ENCODE measurements at places on chromosomes 5 and 9.

DNA sequence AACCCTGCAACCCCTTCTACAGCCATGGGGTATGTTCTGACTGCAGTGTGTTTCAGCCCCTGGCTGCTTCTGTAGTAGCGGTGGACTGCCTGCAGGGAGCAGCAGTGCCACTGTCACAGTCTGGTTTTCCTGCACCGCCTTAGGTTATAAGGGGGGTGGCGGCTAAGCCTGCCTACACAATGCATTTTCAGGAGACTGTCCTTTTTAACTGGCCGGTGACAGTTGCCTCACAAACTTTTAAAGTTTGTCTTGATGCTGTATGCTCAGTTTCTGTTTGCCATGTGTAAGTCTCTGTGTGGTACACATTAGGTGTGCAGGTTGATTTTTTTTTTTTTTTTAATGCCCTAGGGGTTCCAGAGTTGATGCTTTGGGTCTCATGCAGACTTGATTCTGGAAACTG lies 53.0 kb downstream of the NUP214 start:
- peak; percentile 80 for DNase-seq

- no peak for DNase-seq
Observed at GRCh38 chr9:131545003-131545785, at the start of gene PRRT1B. Gene PRRT1B, plus strand, starts transcription at chr9:131545523. Its CDS starts 93 bp downstream, at chr9:131545616.

GRCh38 chr9:99054581-99054980 lies 50.3 kb upstream of the TGFBR1 start:
- DNase-seq: no peak

- no peak for DNase-seq
Observed at GRCh38 chr5:50646591-50646990, 19.8 kb upstream of the PARP8 start.

DNA sequence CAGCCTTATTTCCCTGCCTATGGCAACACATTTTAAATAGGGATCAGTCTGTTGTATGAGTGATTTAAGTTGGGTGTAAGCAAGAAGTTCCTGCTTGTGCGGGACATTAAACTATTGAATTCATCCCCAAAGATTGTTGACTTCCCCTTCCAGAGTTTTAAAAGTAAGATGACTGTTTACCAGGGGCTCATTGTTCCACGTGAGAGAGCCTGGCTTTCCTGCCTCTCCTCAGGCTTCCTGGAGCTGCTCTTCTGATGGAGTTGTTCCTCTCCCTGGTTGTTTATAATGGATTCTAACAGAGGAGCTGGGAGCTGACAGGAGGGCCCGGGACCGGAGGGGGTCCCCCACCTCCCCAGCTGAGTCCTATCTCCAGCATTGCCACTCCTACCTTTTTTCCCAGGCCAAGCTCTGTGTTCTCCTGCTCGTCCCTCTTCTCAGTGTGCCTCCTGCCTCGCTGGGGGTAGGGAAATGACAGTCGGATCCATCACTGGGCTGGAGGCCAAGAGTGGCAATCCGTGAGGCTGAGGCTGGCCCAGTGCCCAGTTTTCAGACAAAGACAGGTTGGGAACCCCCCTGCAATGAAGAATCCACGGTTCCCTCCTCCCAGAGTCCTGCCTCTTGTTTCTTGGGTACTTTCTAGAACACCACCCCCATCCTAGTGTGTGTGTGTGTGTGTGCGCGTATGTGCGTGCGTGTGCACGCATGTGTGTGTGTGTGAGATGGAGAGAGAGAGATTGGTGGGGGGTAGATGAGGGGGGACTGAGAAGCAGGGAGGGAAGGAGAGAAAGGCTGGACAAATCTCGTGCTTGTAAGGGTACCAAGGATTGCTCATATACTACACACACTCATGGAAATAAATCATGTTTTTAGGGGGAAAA lies 123.7 kb upstream of the NFIB start:
- DNase-seq: no peak

Measured in effector memory CD8-positive, alpha-beta T cell (primary cell).